ENCODE measurements at places on chromosomes 2 and 18.

DNA sequence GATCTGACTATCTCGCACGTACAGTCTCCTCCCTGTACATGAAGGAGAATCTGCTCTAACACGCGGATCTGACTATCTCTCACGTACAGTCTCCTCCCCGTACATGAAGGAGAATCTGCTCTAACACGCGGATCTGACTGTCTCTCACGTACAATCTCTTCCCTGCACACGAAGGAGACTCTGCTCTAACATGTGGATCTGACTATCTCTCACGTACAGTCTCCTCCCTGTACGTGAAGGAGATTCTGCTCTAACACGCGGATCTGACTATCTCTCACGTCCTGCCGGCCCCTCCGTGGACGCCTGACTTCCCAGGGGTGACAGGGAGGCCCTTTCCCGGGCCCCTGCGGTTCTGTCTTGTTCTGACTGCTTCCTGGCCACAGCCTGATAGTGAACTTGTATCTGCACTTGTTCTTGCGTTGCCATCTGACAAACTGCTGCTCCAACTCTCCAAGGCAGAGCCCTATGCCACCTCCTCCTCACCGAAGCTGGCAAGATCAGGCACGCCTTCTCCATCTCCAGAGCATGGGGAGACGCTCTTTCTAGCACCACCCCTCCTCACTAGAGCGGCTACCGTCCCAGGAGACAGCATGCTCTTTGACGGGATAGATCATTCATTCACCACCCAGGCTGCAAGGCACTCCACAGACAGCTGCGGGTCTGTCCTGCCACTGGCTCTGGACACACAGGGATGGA is 238.6 kb downstream of the TWIST2 start:
- no peak for DNase-seq

- DNase-seq, result no peak
Observed at GRCh38 chr2:127577503-127577902, 42.0 kb downstream of the MYO7B start.

GRCh38 chr2:9178110-9178903 is 28.3 kb upstream of the ASAP2 start:
- no peak for DNase-seq

GRCh38 chr2:30293303-30293921 is 62.1 kb downstream of the LBH start:
- DNase-seq, result peak; percentile 63

- DNase-seq, result no peak
Observed at GRCh38 chr2:16644221-16644925, 21.3 kb downstream of the CYRIA start.

DNA sequence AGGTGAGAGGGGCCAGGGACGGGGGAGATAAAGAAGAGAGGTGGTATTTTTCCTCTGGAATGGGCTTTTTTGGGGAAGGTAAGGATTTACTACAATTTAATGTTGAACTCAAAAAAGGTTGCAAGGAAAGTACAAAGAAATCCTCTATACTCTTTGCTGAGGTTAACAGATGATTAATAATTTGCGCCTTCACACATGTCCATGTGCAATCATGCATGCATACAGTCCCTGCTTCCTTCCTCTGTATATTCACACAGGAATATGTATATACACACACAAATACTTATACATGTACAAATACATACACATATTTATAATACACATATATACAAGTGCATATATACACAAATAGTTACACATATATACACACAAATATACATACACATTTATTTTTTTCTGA is 193.4 kb downstream of the NBAS start:
- DNase-seq, result no peak

GRCh38 chr2:241902357-241902991 is 32.9 kb downstream of the RTP5 start:
- DNase-seq, result no peak

GRCh38 chr2:218400167-218400929 is 680 bp downstream of the CTDSP1 start:
- DNase-seq, result peak; percentile 30

GRCh38 chr18:8834881-8835280 is 129.5 kb downstream of the MTCL1 start:
- no peak for DNase-seq
